ENCODE measurements at places on chromosomes 16 and 17.
A peak's percentile ranks its signal among the peaks of the same experiment; 100 is the strongest.

DNA sequence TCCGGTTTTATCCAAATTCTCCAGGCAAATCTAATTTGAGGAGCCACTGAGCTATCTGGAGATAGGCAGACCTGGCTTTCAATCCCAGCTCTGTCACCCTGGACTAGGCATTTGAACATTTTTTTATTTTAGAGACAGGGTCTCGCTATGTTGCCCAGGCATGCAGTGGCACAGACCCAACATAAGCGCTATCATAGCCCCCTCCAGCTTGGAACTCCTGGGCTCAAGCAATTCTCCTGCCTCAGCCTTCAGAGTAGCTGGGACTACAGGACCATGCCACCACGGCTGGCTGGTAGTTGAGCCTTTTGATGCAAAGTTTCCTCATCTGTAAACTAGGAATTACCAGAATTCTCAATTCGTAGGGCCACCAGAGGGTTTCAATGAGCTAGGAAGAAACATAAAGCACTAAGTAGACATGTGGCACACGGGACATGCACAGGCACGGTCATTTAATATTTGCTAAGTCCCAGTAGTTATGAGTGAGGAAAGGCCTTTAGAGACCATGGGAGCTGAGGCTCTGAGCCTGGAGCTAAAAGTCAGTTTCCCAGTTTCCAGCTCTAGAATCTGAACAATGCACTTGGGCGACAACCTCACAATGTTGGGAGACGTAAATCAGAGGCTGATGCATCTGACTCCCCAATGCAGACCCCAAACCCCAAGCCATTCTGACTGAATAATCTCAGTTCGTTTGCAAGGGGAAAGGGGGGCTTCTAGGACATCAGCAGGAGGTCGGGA is 1.1 kb downstream of the ELOB start:
- no peak for DNase-seq

- no peak for DNase-seq
Observed at GRCh38 chr16:67733734-67734470, 14.8 kb upstream of the GFOD2 start.

DNA sequence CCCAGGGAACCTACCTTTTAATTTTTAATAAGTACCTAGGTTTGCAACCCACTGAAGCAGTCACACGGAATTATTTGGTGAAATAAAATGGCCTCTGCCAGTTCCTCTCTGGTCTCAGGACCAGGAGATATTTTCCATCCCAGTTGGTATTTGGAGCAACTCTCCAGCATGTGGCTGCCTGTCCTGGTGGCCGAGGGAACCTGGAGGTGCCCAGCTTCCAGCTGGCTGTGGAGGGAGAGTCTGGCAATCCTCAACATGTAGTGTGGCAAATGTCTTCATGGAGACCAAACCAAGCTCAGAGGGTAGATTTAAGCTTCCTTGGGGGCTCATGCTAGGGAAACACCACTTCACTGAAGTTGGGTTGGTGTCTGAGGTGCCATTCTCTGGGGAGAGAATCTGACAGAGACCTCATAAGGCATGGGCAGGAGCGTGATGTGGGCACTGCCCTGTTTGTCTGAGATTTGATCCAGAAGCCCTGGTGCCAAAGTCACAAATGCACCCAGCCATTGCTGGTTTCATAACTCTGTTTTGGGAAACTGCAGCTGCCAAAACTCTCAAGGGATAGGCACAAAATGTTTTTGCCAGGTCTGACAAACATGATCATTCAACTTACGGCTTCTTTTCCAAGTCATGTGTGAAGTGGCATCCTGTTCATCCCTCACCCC is 2.8 kb downstream of the MT1X start:
- no peak for DNase-seq

- DNase-seq, result no peak
Observed at GRCh38 chr17:41935641-41936040, 5.2 kb downstream of the ODAD4 start.

DNA sequence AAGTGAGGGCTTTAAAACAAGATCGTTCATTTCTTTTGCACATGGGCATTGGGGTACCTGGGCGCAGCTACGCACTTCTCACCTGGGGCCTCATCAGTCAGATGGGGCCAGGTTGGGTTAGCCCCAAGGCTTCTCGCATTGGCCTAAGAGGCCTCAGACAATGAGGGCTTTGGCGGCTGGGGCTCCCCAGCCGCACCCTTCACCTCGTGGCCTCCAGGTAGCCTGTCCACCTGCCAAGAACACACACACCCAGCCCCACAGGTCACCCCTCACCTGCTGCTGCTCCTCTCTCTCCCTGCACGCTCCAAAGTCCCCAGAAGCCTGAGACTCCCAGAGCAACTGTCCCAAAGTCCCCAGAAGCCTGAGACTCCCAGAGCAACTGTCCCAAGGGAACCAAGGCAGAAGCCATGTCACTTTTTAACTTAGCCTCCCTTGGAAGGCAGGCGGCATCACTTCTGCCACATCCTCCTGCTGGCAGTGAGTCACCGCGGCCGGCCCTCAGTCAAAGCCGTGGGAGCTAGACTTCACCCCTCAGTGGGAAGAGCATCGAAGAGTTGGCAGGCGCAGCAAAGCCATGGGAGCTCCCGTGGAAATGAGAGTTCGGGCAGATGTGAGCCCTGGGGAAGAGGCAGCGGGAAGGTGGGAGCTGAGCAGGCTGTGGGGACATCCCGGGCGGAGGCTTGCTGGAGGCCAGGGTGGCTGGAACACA is 78.9 kb upstream of the PLCG2 start:
- DNase-seq, result no peak

DNA sequence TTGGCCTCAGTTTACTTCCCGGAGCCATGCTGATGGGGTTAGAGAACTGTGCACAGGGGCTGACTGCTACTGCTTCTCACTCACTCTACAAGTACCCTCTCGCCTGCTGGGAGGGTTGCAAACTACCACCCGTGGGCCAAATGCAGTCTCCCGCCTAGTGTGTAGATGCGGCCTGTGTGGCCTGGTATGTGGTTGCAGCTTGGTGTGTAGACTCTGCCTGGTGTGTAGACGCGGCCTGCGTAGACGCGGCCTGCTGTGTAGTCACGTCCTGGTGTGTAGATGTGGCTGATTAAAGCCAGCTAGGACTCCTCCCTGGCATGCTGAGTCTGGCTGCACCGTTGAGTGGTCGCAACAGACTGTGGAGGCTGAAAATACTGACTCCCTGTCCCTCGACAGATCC is 7.3 kb downstream of the CANT1 start:
- no peak for DNase-seq

DNA sequence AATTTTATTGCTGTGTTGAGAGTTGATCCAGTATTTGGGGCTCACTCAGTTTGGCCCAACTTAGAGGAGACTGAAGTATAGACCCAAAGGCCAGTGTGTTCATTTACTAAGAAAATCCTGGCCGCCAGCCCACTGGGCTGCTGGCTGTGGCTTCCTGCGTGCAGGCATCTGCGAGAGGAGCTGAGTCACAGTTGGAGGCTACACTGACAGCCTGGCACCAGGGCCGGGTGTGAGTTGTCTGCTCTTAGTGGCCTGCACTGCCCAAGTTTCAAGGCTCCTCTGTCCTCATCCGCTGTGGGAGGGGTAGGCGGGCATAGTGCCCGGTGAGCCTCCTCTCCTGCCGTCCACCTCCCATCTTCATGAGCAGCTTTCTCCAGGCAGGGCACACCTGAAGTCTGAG is 54.2 kb downstream of the PLD6 start:
- DNase-seq, result peak; percentile 94

- no peak for DNase-seq
Observed at GRCh38 chr17:64358261-64358788, 32.3 kb downstream of the PECAM1 start.

- no peak for DNase-seq
Observed at GRCh38 chr17:867896-868489, 85.8 kb downstream of the MRM3 start.

- DNase-seq, result no peak
Observed at GRCh38 chr17:81173762-81174155, 7.7 kb upstream of the AATK start.

DNA sequence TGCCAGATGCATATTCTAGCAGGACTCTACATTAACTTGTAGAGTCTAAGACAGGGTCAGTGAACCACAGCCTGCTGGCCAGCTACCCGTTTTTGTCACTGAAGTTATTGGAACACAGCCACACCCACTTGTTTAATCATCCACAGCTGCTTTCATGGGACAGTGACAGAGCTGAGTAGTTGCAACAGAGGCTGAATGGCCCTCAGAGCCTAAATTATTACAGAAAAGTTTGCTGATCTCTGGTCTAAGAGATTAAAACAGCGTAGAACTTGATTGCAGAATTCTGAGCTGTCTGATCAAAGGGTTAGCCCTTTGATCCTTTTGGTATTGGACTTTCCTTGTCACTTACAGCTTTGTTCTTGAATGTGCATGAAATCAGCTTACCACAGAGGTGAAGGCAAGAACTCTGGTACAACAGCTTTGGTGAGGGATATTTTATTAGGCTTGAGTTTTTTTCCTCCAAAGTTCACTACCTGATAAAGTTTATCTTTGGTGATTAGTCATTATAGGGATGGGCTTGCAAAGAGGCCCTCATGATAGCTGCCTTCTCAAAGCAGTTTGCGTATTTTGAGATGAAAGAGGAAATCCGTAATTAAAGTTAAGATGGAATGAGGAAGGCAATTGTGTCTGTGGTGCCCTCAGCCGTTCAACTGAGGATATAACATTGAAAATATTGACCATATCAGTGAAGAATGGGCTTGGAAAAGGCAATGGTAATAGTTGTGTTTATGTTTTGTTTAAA is 23.6 kb downstream of the ALDH3A2 start:
- no peak for DNase-seq

DNA sequence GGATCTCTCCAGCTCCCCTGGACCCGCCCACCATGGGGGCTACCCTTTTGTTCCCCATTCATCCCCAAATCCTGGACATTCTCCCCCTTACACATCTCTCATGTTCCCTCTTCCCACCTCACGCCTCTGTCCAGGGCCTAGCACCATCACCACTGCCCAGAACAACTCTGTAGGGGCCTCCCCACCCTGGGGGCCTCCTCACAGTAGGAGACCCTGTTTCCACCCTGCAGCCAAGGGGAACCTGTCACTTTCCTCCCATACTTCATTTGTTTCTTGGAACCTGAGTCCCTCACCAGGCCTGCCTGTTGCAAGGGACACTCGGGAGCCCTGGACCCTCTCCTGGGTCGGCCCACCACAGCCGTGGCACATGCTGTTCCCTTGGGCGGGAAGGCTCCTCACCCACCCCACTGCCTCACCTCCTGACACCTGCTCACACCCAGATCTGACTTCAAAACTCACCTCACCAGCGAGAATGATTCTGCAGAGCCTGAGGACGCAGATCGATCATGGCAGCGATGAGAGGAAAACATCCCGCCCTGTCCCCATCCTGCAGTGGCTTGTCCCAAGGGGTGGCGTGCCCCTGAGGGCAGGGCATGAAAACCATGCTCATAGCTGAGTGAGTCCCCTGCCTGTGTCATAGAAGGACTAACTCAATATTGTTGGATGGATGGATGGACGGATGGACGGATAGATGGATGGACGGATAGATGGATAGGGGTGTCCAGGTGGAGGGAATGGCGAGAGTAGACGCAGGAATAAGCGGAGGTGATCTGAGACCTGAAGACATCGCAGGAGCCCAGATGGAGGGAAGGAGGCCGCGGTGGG is 6.8 kb upstream of the RASD1 start:
- no peak for DNase-seq

GRCh38 chr17:79041041-79041570 is 17.1 kb downstream of the C1QTNF1 start:
- no peak for DNase-seq

DNA sequence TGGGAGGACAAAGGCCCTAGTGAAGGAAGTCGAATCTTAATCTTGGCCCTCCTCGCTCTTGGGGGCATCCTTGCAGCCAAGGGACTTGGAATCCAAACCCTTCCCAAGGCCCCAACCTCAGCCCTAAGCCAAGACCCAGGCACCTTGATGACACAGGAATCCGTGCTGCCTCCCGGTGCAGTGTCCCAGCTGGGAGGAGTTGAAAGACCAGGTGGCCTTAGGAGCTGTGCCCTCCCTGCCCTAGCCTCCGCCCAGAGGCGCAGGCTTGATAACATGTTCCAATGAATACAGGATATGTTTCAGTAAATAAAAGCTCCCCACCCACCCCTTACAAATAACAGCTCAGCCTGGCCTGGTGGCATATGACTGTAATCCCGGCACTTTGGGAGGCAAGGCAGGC is at the start of gene CHST5:
TSS of gene CHST5 (minus strand) at position 208 of the 400 bp plus-strand sequence. CDS start 5,724 bp downstream, outside the sequence.
- DNase-seq, result no peak

- DNase-seq, result no peak
Observed at GRCh38 chr17:64331931-64332493, 58.6 kb downstream of the PECAM1 start.

DNA sequence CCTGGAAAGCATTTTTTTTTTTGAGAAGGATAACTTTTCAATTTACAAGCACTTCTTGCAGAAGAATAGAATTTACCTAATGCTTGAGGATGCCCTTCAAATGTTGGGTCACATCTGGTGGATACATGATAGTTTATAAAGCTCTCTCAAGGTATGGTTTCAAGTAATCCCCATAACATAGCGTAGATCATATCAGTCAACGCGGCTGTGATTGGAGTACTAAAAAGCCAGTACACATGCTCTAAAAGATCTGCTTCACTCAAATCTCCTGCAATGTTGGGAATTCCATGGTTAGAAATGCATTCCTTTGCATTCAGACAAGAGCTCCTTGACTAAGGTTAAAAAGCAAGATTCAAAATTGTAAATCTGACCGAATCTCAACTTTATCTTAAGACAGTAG is 3.9 kb upstream of the KCNJ16 start:
- DNase-seq, result no peak

GRCh38 chr16:12675852-12676251 is 127.8 kb downstream of the CPPED1 start:
- DNase-seq, result peak; percentile 47

- DNase-seq, result no peak
Observed at GRCh38 chr16:46715769-46716305, 26.4 kb downstream of the ORC6 start.

GRCh38 chr16:88387941-88388627 is 5.3 kb downstream of the ZNF469 start:
- no peak for DNase-seq

GRCh38 chr17:43517161-43517560 is 29.0 kb downstream of the ETV4 start:
- DNase-seq, result no peak

DNA sequence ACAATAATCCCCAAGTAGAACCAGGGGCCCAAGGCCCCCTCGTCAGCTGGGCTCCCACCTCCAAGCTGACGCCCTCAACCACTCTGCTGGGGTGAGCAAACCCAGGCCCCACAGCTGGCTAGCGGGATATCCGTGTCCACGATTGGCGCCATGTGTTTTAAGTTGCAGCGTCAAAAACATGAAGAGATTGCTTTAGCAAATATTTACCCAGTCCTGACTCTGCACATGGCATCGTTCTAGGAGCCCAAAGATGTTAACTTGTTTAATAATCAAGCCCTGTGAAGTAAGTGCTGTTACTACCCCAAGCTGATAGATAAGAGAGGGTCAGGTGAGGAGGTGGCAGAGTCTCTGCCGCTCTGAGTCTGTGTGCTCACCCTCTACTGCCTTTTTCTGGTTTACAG is 344 bp upstream of the SEPTIN12 start:
- DNase-seq, result no peak

- DNase-seq, result no peak
Observed at GRCh38 chr17:50172130-50172529, 6.3 kb downstream of the SGCA start.

Measured in HS-27A (cell line).